ENCODE measurements at places on chromosomes 3 and 15. TPM values are rescaled to one million over a fixed set of nuclear protein-coding genes. Genes with fewer than 3 reads are reported as not detected.

DNA sequence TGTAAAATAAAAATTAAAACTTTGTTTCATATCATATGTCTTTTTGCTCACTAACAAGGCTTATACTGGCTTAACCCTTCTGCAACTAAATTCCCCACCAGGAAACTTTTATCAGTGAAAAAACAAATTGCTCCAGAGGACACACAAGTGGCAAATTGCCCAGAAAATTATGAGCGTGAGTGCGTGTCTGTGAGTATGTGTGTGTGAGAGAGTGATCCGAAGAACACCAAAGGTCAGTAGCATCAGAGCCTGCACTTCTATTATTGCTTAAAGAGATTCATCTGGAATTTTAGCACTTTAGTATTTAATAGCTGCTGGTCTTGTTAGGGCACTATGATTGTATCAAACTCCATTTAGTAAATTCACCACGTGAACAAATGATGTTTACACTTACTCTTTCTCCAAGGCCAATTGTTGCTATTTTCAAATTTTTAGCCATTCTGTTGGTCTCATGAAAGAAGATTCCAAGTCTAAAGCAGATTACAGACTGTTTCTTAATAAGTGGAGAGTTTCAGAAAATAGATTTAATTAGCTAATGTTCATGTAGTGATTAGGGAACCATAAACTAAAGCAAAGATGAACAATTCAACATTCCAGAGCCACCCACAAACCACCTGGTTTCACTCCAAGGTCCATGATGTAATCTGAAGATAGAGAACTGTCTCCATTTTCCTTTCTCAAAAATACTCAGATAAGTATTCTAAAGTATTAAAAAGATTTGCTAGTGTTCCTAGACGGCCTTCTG is 91.1 kb upstream of the IL12A start:
- DNase-seq, result no peak

The TUSC2 gene
- 20.8 TPM for total RNA-seq

DNA sequence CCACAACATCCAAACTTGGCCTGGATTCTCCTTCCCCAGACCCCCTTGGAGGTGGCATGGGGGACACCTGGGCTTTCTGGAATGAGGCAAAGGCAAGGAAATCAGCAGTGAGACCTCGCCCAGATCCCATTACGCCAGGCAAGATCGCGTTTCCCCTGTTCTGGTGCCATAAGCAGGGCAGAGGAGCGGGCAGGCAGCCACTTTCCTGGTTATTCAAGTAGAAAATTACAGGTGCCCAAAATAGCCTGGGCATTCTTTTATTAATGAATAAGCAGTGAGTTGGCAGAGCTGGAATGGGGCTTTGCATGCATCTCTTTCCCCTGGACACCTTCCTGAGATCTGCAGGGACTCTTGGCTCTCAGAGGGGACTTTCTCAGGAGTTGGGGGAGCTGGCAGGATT is 31.5 kb upstream of the FAM107A start:
- no peak for DNase-seq

DNA sequence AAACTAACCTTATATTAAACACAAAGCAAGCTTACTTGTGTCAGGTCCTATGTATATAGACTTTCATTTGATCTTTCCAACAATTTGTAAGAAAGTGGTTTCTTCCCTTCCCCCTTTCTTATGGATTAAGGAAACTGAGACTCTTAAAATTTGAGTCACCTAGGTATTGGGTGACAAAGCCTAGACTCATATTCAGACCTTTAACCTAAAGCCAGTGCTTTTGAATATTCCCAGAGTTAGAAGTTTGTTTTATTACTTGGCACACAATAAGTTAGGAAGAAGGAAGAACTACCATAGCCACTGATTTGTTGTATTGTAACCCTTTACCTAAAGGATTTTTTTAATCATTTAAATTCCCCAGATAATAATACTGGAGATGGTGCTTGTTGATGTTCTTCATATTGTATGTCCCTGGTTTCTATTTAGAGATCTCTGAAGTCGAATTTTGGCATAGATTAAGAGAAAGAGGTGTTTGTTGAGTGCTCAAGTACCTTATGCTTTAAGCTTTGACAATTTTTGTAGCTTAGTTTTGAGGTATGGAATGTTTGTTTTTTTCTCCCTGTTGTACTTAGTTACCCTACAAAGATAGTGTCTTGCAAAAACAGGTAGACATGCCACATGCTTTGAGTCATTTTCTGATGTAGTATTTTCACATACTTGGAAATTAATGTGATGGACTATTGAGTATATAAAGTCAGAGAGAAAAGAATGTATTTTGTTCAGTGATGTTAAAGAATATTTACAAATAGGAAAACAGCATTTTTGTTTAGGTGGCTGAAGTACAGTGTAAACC is 11.2 kb downstream of the TSC22D2 start:
- DNase-seq, result no peak

DNA sequence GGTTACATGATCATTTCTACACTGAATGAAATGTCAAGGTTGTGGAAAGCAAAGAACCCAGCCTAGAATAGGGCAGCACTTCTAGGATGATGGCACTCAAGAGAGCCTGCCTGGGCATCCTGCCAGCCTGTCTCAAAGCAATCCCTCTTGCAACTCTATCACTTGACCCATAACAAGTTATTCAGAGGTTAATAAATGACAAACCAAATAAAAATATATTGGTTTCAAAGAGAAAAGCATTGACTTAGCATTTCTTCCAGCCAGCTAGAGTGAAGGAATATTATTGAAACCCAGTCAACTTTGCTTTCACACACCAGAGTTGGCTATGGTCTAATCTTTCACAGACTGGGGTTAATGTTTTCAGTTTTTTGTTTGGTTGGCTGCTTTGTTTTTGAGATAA is 214.6 kb upstream of the UBE2E2 start:
- DNase-seq, result no peak

DNA sequence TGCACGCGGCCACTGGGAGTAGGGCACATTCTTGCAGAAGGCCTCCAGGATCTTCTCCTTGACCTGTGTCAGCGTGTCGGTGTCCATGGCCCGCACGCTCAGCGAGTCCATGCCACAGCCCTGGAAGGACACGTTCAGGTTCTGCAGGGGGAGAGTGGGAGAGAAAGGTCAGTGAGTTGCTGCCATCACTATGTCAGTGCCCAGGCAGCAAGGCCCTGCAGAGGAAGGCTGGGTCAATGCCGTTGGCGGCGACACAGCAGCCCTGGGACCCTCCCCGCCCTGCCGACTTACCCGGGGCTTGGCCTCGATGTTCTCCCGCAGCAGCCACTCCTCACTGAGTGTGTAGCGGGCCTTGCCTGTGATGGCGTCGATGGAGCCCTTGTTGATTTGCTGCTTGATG is 19.8 kb downstream of the H1-8 start:
- no peak for DNase-seq

DNA sequence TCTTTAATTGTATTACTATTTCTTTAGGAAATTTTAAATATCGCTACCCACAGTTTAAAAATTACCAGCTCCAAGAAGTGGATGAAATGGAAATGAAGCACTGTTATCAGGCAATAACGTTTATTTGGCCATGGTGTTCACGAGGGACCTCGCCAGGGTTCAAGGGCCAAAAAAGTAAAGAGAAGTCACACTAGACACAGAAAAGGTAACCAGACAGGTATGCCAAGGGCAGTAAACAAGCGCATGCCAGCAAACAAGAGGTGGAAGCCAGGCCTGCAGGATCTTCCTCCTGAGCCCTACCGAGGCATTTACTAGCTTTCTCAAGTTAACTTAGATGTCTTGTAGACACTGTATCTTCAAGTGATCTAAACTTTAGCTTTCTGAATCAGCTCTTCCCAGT is 113.5 kb downstream of the PLD1 start:
- no peak for DNase-seq

The C3orf20 gene
- total RNA-seq, result 0.25 TPM

DNA sequence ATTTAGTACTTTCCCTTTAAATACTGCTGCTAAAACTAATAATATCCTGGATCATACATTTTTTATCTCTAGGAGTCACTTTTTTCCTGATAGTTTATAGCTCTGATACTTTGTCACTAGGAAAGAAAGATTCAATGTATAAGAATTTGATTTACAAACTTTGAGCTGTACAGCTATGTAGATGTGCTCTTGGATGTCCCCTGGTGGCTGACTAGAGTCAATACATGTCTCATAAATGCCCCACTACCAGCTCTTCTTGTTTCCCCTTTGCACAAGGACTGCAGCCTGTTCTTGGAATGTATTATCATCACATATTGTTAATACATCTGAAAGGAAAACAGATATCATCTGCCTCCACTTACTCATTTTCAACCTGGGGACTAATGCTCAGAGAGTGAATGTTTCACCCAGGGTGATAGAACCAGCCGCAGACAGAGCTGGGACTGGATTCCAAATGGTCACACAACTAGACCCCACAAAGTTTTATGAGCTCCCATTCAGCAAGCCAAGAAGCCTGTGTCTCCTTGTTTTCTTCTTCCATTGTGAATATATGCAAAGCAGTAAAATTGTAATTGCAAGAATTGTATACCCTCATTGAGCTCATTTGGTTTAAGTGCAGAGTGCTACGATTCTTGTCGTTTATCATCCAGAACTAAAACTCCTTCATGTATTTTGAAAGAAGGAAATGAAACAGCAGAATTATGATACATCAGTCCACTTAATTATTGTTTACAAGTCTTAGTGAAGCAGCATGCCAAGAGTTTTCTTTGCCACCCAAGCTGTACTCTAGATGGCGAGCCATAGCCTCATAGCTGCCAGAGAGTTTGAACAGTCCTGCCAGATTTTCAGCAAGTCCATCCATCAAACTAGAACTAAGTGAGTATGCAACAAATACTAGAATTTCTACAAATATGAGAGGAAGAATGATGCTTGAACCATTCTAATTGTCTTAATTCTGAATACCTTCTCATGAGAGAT is 261.6 kb upstream of the LMCD1 start:
- DNase-seq, result no peak

The STRIT1 gene
- total RNA-seq, result not detected

- DNase-seq, result no peak
Measured at GRCh38 chr15:39921274-39921638, 1.2 kb upstream of the GPR176 start.

- DNase-seq, result no peak
Measured at GRCh38 chr3:174767853-174768382, 91.2 kb upstream of the NAALADL2 start.

GRCh38 chr3:53880396-53881345 is 1.3 kb downstream of the ACTR8 start:
- DNase-seq, result no peak

DNA sequence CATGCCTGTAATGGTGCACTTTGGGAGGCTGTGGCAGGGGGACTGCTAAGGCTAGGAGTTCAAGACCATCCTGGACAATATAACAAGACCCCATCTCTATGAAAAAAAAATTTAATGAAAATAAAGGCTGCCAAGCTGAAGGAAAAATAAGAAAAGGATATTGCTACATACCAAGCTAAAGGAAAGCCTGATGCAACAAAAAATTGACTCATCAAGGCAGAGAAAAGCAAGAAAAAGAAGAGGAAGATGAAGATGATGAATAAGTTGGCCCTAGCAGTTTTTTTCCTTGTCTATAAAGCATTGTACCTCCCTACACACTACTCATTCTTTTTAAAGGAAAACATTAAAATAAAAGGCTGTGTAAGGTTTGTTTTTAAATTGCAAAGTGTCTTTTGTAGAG is 441.9 kb upstream of the MDFIC2 start:
- no peak for DNase-seq

The RNF13 gene
- 45.0 TPM for total RNA-seq

GRCh38 chr15:91118817-91119590 is 18.9 kb downstream of the SV2B start:
- no peak for DNase-seq
